Activated T-cell treated with anti-CD3 and anti-CD28 coated beads, Interleukin-2, amount 50 U/mL, for 72 hours (primary cell): ENCODE measurements at places on chromosomes 3 and 15. TPM values are rescaled to one million over a fixed set of nuclear protein-coding genes. Genes with fewer than 3 reads are reported as not detected.

- DNase-seq: no peak
Measured at GRCh38 chr3:126202680-126203079, 22.3 kb upstream of the ALDH1L1 start.

GRCh38 chr3:25907081-25907480, 117.2 kb downstream of the OXSM start:
- no peak for DNase-seq

GRCh38 chr3:15102256-15102655, 3.3 kb upstream of the RBSN start:
- no peak for DNase-seq

DNA sequence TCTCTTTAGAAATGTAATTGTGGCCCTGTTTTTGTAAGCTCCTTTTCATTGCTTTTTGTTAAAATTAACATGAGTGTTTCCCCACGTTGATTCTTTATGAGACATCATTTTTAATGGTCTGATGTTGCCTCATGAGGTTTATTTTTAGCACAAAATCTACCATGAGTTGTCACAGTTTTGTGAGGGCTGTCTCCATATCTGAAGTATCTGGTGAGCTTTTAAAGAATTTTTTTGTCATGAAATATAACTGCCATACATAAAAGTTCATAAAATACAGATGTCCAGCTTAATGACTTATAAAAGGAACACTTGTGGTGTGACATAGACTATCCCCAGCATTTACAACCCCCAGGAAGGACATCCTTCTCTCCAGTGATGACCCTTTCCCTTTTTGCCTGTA, 34.3 kb upstream of the CEMIP start:
- no peak for DNase-seq

DNA sequence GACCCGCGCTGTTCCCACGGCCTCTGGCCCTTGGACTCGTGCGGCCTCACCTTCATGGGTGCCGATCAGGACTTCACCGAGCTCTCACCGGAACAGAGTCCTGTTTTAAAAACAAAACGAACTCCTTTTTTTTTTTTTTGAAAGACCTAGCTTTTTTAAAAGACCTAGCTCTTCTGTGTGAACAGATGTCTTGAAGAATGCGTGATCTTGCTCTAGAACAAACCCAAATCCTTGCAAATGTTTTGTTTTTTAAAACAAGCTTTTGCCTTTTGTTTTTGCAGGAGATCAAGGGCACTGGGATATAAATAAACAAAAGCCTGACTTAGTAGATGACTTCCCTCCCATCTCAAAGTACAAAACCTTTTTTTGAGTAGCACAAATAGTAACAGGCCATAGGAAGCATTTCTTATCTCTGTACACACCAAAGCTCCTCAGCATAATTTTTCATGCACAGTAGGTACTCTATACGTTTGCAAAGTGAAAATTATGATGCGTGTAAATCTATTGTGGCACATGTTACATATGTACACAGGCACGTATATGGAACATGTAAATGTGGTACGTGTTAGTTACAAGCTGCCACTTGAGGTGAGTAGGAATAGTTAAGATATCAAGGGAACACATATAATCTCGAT, 1.1 kb upstream of the MSL2 start:
- no peak for DNase-seq

- no peak for DNase-seq
Measured at GRCh38 chr3:69240651-69241568, 118.5 kb upstream of the LMOD3 start.

- DNase-seq: no peak
Measured at GRCh38 chr3:53836084-53836872, 9.9 kb downstream of the CHDH start.

KLF15 gene
- 0.44 TPM for total RNA-seq

SLC12A8 gene
- 0.53 TPM for total RNA-seq

DNA sequence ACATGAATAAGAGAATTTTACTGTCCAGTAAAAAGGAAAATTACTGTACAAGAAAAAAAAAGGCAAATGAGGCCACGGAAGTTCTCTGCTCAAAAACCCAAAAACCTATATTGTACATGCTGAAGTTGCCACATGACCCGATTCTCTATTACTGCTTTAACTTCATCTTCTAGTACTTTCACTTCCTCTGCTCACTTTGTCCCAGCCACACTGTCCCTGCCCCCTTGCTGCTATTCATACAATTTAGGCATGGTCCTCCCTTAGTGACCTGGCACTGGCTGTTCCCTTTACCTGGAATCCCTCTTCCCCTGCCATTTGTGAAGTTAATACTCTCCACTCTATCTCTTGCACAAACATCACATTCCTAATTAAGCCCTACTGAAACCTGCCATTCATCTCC, 457.4 kb downstream of the MAGI1 start:
- no peak for DNase-seq
